ENCODE measurements at places on chromosomes 4 and X. TPM values are rescaled to one million over a fixed set of nuclear protein-coding genes. Genes with fewer than 3 reads are reported as not detected.

DMP1 gene
- not detected for total RNA-seq

DNA sequence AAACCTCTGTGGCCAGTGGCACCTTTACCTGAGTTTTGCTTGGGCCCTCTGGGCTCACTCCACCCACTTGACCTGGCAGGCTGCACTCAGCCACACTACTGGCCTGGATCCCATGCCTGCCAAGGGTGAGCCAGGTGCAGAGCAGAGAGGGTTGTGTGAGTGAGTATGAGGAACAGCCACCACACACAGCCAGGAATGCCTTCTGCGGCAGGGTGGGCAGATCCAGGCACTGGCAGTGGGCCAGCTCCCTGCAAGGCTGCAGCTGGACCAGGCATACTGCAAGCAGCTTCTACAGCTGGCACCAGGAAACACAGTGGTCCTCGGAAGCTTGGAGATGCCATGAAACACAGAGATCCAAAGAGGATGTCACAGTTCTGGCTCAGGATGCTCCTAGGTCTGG, 570.1 kb upstream of the ACTRT1 start:
- no peak for DNase-seq
- H3K4me3 ChIP-seq: no peak overlapping the region
- no peaks in the 10 kb centered on the region for H3K4me1 ChIP-seq
- H3K36me3 ChIP-seq: no peaks in the 10 kb centered on the region
- H3K27ac ChIP-seq: no peak overlapping the region

GRCh38 chr4:159229164-159229563, 126.3 kb downstream of the RAPGEF2 start:
- H3K4me3 ChIP-seq: no peak overlapping the region
- H3K4me1 ChIP-seq: peaks cover 31% of the 10 kb centered on the region
- H3K27ac ChIP-seq: peak overlapping the region; percentile 64
- no peaks in the 10 kb centered on the region for H3K36me3 ChIP-seq

DNA sequence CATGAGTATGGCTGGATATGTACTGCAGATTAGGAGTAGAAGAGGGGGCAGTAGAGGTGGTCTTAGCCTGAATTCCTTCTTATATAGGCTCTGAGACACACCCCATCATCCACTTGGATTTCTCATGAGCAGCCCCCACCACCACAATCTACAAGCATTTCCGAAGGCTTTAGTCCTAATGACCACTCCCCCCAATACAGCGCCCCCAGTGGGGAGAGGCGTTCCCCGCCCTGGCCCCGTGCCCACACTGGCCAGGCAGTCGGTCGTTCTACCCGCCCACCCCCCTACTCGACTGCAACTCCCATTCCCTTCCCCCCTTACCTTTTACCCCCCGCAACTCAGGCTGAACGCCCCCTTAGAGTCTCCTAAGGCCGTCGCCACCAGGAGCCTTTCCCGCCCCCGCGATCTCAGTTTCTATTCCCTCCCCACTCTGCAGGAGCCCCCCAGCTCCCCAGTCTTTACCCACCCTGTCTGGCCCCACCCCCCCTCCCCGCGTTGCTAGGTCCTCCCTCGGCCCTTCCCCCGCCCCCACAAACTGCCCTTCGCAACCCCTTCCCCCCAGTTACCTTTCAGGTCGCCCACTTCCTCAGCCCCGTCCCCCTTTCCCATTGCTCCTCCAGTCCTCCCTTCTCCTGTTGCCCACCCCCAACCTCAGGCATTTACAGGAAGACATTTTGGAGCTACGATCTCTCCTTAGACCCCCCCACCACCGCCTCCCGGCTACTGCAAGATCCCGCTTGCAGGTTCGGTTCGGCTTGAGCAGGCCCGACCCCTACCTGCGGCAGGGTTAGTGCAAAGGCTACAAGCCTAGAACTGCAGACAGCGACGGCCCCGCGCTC, 468 bp downstream of the ZMYM3 start:
- H3K4me1 ChIP-seq: peaks cover 11% of the 10 kb centered on the region
- peak overlapping the region; percentile 66 for H3K4me3 ChIP-seq
- H3K36me3 ChIP-seq: peaks cover 19% of the 10 kb centered on the region
- peak; percentile 47 for DNase-seq
- no peaks in the 10 kb centered on the region for H3K27me3 ChIP-seq

- H3K4me3 ChIP-seq: no peak overlapping the region
- no peak for DNase-seq
- no peaks in the 10 kb centered on the region for H3K36me3 ChIP-seq
- H3K4me1 ChIP-seq: no peaks in the 10 kb centered on the region
- no peaks in the 10 kb centered on the region for H3K27me3 ChIP-seq
These were observed 158.1 kb upstream of the MAMLD1 start for GRCh38 chrX:150205011-150205410.

SCML2 gene
- 0.80 TPM for total RNA-seq

- H3K36me3 ChIP-seq: no peaks in the 10 kb centered on the region
- no peak overlapping the region for H3K27ac ChIP-seq
- H3K4me3 ChIP-seq: no peak overlapping the region
- no peaks in the 10 kb centered on the region for H3K4me1 ChIP-seq
- no peak for DNase-seq
- no peaks in the 10 kb centered on the region for H3K27me3 ChIP-seq
These were observed 11.3 kb downstream of the UCHL1 start for GRCh38 chr4:41267997-41268396.

- no peaks in the 10 kb centered on the region for H3K36me3 ChIP-seq
- H3K4me3 ChIP-seq: no peak overlapping the region
- no peaks in the 10 kb centered on the region for H3K4me1 ChIP-seq
These were observed 76.5 kb downstream of the CD99L2 start for GRCh38 chrX:150821971-150822370.

VEGFC gene
- 16.1 TPM for total RNA-seq

DNA sequence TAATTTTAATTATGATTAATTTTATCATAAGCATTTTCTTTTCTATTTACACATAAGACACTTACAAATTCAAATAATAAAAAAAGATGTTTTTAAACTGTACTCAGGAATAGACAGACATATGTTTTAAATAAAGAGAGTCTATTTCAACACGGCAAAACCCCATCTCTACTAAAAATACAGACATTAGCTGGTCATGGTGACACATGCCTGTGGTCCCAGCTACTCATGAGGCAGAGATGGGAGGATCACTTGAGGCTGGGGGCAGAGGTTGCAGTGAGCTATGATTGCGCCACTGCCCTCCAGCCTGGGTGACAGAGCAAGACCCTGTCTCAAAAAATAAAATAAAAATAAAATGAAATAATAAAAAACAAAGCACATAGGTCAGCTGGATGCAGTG, 14.8 kb downstream of the FAM9B start:
- H3K4me3 ChIP-seq: no peak overlapping the region
- H3K27me3 ChIP-seq: no peaks in the 10 kb centered on the region
- no peak for DNase-seq
- H3K27ac ChIP-seq: no peak overlapping the region

EDA2R gene
- 2.4 TPM for total RNA-seq

- H3K4me3 ChIP-seq: no peak overlapping the region
- no peaks in the 10 kb centered on the region for H3K27me3 ChIP-seq
- H3K36me3 ChIP-seq: peaks cover 100% of the 10 kb centered on the region
- DNase-seq: no peak
- no peak overlapping the region for H3K27ac ChIP-seq
These were observed 54.5 kb downstream of the NOP14 start for GRCh38 chr4:2908686-2909085.

BBS7 gene
- 15.1 TPM for total RNA-seq

- H3K4me1 ChIP-seq: no peaks in the 10 kb centered on the region
- no peaks in the 10 kb centered on the region for H3K36me3 ChIP-seq
- no peaks in the 10 kb centered on the region for H3K27me3 ChIP-seq
- no peak overlapping the region for H3K27ac ChIP-seq
- no peak overlapping the region for H3K4me3 ChIP-seq
These were observed 295.6 kb downstream of the SH2D1A start for GRCh38 chrX:124641737-124642491.

LDB2 gene
- 113 TPM for total RNA-seq

DNA sequence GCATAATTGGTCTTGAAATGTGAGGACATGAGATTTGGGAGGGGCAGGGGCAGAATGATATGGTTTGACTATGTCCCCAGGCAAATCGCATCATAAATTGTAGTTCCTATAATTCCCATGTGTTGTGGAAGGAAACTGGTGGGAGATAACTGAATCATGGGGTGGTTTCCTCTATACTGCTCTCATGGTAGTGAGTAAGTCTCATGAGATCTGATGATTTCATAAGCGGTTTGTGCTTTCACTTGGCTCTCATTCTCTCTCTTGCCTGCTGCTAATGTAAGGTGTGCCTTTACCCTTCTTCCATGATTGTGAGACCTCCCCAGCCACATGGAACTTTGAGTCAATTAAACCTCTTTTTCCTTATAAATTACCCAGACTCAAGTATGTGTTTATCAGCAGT, 2595.9 kb downstream of the PCDH7 start:
- no peak for DNase-seq
- no peaks in the 10 kb centered on the region for H3K27me3 ChIP-seq
- no peak overlapping the region for H3K4me3 ChIP-seq
- no peaks in the 10 kb centered on the region for H3K36me3 ChIP-seq

- no peaks in the 10 kb centered on the region for H3K4me1 ChIP-seq
- H3K27ac ChIP-seq: no peak overlapping the region
- no peak for DNase-seq
- no peak overlapping the region for H3K4me3 ChIP-seq
These were observed 300.7 kb upstream of the CXXC4 start for GRCh38 chr4:104795264-104795939.

DNA sequence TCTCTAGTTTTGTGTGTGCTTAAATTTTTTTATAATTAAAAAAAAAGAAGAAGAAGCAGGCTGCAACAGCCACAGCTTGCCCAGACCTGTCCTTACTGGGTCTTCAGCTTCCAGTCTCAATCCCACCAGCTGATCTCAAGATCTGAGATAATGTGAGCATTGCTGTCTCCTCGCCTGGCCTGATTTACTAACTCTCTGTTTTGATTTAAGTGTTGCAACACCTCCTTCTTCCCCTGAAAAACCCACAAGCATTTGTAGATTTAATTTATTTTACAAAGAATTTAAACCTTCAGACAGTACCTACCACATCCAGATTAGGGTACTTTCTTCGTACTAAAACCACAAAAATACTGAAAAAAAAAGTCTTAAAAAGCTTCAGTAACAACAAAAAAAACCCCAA, 38.0 kb downstream of the FAM241A start:
- H3K36me3 ChIP-seq: no peaks in the 10 kb centered on the region
- H3K27ac ChIP-seq: no peak overlapping the region
- no peak for DNase-seq
- no peaks in the 10 kb centered on the region for H3K4me1 ChIP-seq

TMPRSS11A gene
- not detected for total RNA-seq

- no peak for DNase-seq
- H3K36me3 ChIP-seq: no peaks in the 10 kb centered on the region
- H3K27ac ChIP-seq: no peak overlapping the region
- H3K4me1 ChIP-seq: no peaks in the 10 kb centered on the region
- H3K4me3 ChIP-seq: no peak overlapping the region
These were observed 677.4 kb upstream of the NDST4 start for GRCh38 chr4:115790812-115791211.

DNA sequence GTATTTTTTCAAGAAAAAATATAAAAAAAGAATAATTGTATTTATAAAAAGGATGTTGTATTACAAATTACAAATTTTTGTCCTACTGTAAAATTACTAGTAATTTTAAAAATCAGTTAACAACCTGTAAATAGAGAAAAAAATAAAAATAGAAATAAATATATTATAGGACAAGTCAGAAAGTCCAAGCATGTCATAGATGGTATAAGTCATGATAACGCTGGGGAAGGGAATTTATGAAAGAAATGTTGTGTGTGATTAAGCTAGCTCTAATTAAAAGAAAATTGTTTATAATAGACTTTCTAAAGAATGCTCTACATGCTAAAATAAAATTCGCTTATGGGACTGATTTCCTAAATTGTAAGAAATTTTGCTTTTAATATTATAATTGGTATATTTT, 2329.9 kb downstream of the ARAP2 start:
- H3K4me3 ChIP-seq: no peak overlapping the region
- H3K27me3 ChIP-seq: no peaks in the 10 kb centered on the region

DNA sequence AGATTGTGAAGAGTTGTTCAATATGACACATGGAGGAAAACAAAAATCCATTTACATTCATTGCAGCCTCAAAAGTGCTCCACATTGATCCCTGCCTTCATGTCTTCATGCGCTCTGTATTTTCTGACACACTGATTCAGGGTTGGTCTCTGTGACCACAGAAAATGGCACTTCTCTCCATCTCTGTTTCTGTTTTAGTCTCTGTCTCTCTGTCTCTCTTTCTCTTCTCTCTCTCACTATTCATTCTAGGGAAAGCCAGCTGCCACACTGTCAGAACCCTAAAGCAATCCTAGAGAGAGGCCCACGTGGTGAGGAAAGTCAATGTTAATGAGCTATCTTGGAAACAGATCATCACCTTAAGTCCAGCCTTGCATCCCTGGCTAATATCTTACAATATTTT, 2238.4 kb downstream of the PCDH7 start:
- no peak overlapping the region for H3K4me3 ChIP-seq
- no peak overlapping the region for H3K27ac ChIP-seq
- no peaks in the 10 kb centered on the region for H3K27me3 ChIP-seq
- DNase-seq: no peak

MAGEA12 gene
- total RNA-seq: not detected

DNA sequence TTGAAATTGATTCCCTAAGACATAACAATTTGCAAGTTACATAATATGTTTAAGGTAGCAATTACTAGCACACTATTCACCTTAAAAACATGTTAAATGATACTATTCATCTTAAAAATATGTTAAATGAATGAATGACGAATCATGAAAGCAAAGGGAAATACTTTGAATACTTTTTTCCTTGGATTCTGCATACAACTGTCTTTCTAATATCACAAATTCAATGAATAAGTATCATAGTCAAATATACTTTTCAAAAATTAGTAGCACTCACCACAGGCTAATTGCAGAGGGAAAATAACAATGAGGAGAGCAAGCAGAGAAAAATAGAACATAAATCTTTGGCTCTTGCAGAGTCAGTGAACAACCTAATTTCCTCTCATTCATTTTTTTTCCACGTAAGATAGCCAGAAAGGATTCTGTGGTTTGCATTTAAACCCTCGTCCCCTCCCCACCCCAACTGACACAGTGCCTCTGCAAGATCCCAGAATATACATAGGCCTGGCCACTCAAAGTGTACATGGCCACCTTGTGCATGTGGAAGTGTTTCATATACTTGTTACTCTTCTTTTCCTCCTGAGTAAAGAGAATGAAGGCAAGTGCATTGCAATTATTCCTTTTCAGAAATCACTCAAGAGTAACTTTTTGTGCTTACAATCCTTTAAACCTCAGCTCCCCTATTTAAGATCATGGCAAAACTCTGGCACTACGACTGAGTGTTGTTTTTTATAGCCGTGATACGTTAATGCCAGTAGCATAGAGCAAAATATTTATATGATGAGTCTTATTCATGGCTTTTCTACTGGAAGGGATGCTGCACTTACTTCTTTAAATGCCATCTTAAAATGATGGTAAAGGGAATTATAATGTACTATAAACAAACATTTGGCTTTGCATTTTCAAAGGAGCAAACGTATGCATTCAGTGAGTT, 236.4 kb downstream of the PDGFC start:
- no peak overlapping the region for H3K4me3 ChIP-seq
- no peak overlapping the region for H3K27ac ChIP-seq
- no peaks in the 10 kb centered on the region for H3K36me3 ChIP-seq
- no peak for DNase-seq
- no peaks in the 10 kb centered on the region for H3K4me1 ChIP-seq

HS6ST2 gene
- 0.92 TPM for total RNA-seq

JADE3 gene
- total RNA-seq: 8.5 TPM
